NCI-H1092 treated with DMSO at 0.1 percent for 48 hours (cell line): ENCODE measurements at places on chromosomes 12 and 14.

- DNase-seq = no peak
These were observed 206.8 kb downstream of the SYNE2 start for GRCh38 chr14:64059454-64060198.

- DNase-seq = no peak
These were observed at the start of gene GMPR2 for GRCh38 chr14:24232645-24233537. Gene GMPR2 (plus strand): TSS chr14:24232929. CDS start chr14:24233254, 325 bp downstream.

DNA sequence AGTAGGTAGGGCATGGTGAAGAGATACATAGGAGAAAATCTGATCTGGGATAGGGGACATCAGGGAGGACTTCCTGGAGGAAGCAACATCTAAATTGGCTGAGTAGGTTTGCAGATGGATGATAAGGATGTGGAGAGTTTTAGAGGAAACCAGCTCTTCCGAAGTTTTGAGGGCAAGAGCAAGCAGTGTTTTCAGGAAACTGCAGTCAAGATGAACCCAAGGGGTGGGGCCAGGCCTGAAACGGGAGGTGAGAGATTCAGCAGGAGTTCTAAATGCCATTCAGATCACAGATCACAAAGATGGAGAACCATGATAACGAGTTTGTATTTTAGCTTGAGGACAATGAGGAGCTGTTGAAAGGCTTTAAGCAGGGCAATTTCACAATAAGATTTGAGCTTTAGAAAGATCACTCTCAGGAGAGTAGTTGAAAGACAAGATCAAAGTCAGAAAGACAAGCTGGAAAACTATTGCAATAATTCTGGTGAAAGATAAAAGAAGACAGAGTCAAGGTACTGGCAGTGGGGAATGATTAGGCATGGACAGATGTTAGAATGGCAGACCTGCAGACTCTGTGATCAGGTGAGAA is 70.1 kb upstream of the PLXNC1 start:
- DNase-seq = no peak

GRCh38 chr12:21499765-21500164 is 1.7 kb downstream of the RECQL start:
- no peak for DNase-seq

- DNase-seq = no peak
These were observed 40.3 kb downstream of the BRAP start for GRCh38 chr12:111645433-111645832.

DNA sequence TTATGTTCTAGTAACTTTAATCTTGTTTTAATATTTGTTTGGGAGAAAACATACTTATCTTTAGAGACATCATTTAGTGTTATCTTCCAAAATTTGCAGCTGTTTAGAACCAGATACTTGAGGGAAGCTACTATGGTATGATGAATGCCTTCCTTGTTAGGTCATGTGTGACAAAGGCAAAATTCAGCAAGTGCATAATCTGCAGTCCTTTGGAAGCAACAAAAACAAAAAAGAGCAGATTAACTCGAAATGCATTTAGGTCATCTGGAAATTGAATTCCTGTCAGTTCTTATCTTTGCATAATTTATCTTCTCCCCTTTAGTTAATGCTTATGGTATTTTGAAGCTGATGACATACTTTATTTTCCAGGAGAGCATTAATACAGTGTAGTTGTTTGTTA is 3.5 kb downstream of the FBXO34 start:
- DNase-seq = no peak

DNA sequence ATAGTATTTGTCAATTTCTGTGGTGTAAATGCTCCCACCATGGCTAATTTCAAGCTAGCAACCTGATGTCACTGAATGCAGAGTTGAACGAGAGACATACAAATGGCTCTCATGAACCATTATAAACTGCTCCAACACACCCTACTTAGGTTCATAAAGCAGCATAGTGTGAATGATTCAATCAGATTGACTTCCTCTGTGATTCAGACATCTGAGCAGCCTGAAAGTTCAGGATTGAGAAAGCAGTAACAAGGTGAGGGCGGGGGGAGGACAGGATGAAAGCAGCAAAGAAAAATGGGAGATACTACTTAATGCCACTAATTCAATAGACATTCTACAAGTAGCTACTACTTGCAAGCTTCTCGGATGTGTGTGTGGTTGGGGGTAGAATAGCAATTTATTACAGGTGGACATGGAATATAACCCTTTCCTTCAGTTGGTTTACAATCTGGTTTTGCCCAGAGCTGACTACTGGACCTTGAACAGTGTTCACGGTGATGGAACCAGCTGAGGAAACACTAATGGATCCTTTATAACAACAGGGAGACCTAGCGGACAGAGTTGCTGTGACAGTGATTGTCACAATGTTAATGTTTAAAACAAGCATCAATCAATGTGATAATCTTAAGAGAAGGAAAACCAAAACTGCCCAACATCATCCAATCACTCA is 52.5 kb upstream of the PELI2 start:
- no peak for DNase-seq

DNA sequence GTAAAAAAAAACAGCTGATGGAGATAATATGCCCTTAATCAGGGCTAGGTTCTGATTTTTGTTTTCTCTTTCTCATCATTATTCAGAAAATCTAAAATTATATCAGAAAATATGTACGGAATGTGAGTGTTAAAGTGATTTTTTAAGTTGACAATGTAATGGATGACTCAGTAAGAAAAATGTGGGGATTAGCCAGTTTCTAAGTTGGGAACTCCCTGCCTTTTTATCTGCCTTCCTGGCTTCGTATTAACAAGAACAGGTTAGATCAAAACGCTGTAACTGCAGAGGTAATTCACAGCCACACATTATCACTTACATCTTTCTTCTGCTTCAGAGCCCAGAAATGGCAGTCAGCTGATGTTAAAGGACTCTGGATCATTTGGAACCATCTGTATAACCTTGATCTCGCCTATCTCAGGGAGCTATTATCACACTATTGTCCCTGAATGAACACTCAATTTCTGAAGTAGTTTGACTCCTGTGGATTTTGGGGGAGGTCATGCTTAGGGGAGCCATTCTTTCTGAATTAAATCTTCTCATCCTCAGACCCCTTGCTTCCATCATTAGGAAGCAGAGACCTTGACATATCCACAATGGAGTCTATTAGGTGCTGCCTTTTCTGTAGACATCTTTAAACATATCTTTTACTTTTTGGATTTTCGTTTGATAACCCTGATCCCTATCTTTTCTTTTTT is 135.7 kb upstream of the SLC16A7 start:
- DNase-seq = no peak

DNA sequence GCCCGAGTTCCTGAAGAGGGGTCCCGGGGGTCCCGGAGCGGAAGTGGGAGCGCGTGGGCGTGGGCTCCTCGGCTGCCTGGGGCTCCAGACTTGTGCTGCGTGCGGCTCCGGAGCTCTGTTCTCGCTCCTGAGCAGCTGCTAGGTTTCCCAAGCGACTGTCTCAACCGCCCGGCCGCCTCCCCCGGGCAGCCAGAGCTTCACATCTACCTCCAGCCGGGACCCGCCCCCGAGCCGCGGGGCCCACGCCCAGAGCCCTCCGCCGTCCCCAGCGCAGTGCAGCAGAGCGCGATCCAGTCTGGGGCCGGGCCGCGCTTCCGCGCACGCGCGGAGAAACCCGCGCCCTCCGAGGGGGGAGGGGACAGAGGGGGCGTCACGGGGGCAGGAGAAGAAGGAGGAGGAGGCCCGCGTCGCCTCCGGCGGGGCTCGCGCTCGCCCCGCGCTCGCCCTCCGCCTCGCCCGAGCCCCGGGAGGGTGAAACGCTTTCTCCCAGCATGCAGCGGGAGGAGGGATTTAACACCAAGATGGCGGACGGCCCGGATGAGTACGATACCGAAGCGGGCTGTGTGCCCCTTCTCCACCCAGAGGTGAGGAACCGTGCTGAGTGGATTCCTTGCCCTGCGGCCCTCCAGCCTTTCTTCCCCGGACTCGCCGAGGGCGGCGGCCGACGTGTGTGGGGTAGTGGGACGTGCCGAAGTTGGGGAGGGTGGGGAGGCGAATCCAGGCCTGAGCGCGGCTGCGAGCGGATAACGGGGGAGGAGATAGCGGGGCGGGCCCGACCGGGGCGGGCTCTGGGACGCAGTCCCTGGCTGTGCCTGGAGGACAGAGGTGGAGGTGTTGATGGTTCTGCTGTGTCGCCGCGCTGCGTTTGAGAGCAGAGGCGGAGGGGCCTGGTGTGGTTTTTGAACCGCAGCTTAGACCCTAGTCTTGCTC is at the start of gene ZDHHC17:
Gene ZDHHC17 (plus strand): TSS at position 370 of the 930 bp plus-strand sequence. CDS start 122 bp downstream, at position 492.
- peak; percentile 90 for DNase-seq

DNA sequence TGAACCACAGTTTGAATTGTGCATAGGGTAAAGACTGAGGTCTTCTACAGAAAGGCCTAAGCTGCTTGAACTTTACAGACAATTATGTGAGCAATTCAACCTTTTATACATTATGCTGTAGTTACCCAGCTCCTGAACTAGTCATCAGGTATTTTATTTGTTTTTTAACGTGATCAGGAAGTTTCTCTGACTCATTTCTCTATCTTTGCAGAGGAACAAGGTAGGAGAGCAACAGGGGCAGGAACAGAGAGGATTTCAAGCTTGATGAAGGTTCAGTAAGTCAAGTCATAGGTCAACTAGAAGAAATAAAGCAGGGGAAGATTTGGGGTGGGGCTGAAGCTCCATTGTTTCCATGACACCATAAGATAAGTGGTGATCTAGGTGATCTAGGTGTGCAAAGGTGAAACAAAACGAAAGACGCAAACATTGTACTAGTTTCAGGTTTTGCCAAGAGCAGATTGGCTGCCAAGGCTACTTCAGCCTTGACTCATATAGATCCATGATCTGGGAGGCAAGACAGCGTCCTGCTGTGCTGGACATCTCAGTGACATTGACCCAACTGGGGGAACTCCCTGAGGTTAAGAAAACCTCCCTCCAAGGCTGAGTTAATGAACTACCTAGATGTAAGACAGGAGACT is 198.1 kb downstream of the DAD1 start:
- no peak for DNase-seq

- peak; percentile 11 for DNase-seq
These were observed 33.6 kb downstream of the FUT8 start for GRCh38 chr14:65446159-65446558.

DNA sequence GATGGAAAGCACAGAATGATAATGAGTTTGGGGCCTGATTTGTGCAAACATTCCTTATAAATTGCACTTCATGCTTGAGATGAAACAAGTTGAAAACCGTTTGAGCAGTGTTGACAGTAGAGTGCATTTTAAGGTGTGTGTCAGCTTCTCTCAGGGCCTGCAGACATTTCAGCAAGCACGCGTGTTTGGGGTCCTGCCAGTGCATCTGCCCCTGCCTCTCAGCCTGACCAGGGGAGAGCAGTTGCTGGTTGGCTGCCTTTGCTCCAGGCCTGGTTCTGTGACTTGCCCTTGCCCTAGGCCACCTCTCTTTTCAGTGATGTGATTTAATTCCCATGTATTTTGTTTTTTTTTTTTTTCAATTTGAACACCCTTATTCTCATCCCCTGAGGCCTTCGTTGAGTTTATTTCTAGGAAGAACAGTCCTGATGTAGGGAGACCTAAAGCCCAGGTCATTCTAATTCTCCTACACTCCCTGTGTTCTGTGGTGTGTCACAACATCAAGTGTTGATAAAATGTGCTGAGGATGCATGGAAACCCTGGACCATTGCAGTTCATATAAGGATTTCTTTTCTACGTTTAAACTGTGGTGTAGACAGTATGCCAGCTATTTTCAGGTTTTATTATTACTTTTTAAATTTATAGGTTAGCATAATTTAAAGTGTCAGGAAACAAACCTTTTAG is 40.1 kb upstream of the AMN start:
- no peak for DNase-seq

GRCh38 chr12:98514982-98515286 is 456 bp upstream of the TMPO start:
- no peak for DNase-seq

DNA sequence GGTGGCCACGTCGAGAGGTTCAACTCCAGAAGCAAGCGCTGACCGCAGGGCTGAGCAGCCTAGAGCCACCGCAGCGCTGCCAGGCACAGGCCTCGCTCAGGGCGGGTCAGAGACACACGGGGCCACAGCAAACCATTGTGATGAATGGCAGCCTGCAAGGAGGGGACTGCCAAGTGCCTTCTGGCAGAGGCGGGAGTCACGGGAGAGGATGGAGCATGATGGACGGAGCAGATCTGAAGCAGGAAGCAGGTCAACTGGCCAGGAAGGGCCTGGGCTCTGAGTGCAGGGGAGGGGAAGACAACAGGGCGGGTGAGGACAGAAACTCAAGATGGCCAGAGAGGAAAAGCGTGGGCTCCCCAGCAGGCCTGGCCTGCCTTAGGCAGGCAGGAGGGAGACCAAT is 49.8 kb downstream of the CDC42BPB start:
- no peak for DNase-seq

GRCh38 chr12:104951759-104952509 is 6.2 kb downstream of the SLC41A2 start:
- no peak for DNase-seq

GRCh38 chr14:50531595-50532501 is 521 bp downstream of the MAP4K5 start:
- DNase-seq = peak; percentile 70

- no peak for DNase-seq
These were observed 2.0 kb upstream of the ANKRD9 start for GRCh38 chr14:102511538-102511937.

GRCh38 chr12:26466726-26467125 is 271.4 kb downstream of the SSPN start:
- no peak for DNase-seq

- no peak for DNase-seq
These were observed 118.2 kb downstream of the GPR135 start for GRCh38 chr14:59346796-59347510.

DNA sequence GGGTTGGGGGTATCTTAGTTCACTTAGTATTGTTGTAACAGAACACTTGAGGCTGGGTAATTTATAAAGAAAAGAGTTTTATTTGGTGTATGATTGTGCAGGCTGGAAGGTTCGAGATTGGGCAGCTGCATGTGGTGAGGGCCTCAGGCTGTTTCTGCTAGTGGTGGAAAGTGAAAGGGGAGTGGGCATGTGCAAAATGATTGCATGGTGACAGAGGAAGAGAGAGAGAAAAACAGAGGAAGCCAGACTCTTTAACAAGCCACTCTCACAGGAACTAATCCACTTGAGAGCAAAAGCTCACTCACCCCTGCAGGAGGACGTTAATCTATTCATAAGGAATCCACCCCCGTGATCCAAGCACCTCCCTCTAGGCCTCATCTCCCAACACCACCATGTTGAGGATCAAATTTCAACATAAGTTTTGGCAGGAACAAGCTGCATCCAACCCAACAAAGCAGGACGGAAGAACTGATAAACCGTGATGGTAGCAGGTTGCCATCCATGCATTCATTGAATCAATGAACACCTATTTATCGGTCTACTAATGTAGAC is 165.0 kb upstream of the GZMB start:
- no peak for DNase-seq

- DNase-seq = no peak
These were observed 279.3 kb downstream of the MED13L start for GRCh38 chr12:115998119-115998633.
